Activated naive CD4-positive, alpha-beta T cell (primary cell): ENCODE measurements at places on chromosomes 1 and 21.

GRCh38 chr1:11157867-11158266, 31.3 kb upstream of the ANGPTL7 start:
- no peak for DNase-seq

- no peak for DNase-seq
Observed at GRCh38 chr1:116943438-116943837, 33.7 kb downstream of the PTGFRN start.

DNA sequence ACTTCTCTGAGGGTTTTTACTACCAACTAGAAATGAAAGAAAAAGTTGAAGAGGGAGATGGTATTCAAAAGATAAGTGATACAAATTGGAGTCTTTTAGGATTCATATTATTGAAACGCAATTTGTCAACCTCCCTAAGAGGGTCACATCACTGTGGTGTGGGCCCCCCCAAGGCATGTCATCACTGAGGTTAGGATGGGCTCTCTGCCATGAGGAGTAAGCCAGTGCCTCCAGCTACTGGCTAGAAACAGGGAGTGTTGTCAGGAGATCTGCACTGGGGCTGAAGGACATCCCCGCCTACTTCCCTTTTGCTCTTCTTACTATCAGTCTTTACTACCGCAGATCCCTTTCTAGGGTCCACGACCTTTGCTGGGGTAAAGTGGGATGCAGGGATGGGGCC, 25.9 kb downstream of the ITSN1 start:
- no peak for DNase-seq

DNA sequence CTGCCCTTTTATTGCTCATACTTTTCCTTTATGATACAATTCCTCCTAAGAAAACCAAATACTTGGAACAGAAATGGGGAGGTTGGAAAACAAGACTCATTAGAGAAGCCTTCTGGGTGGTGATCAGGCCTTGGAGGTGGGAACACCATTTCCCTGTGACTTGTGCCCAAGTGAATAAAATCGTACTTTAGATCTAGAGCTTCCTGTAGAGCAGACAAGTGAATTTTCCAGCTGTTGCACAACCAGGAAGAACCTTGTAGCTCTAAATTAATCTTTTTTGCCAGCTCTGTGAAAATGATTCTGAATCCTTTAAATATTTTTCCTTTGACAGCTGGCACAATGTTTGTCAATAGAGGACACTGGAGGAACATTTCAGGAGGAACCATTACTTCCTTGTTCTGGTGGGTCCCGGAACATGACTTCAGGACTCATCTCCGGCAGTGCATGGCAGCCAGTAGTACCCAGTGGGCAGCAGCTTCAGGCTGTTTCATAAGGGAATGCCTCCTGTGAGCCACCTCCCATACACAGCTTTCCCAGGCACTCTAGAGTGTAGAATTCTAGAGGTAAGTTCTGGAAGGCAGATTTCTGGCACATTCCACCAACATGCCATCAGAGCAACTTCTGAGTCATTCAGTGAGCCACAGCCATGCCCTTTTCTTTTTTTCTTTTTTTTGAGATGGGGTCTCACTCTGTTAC, 5.5 kb upstream of the SNAPIN start:
- DNase-seq = no peak

- DNase-seq = no peak
Observed at GRCh38 chr1:241482761-241483250, 36.7 kb downstream of the FH start.

DNA sequence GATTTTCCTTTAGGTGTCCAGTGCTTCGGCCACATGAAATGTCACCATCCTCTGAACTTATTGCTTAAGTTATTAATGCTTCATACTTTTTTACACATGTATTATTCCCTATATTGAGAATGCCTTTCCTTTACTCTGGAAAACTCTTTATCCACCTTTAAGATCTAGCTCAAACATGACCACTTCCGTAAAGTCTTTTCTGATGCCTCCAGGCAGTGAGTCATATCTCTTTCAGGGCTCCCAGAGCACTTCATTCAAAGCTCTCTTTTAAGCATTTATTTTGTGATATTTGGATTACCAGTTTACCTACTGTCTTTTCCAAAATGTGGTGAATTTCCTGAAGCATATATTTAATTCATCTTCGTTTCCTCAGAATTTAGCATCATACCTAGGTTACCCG, 178.9 kb downstream of the HS2ST1 start:
- DNase-seq = no peak

DNA sequence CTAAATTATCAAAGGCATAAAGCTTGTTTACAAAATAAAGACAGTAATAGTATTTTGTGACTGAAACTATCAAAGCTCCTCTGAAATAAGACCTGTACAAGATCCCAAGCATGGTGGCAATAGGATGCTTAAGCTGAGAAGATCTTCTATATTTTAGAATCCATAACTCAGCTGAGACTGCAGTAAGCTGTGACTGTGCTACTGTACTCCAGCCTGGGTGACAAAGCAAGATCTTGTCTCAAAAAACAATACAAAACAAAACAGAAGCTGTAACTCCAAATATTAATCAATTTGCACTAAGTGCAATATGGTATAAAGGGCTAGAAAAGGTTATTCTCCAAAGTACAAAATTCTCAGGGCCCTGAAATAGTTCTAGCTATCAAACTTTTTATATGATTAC, 55.8 kb upstream of the CPLANE2 start:
- DNase-seq = no peak

DNA sequence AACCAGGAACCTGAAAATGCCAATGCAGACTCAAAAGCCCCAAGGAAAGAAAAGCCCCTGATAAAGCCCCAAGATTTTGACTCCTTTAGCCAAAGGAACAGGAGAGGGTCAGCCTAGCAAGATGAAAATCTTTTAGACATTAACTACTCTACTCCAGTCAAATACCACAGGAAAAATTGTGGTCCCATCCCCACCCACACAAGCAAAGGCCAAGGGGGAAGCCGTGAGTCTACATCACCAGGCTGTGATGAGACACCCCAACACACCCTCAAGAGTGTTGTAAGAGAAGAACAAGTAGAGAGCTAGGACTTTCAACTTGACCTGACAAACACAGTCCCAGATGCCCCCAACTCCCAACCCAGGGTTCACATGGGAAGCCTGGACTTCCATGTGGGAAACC, 192.8 kb upstream of the NR5A2 start:
- no peak for DNase-seq

- DNase-seq = no peak
Observed at GRCh38 chr1:35175602-35176001, 17.3 kb downstream of the SFPQ start.

- no peak for DNase-seq
Observed at GRCh38 chr1:222127526-222128152, 385.8 kb upstream of the DUSP10 start.

GRCh38 chr21:31248598-31248997, 95.5 kb downstream of the TIAM1 start:
- DNase-seq = no peak

DNA sequence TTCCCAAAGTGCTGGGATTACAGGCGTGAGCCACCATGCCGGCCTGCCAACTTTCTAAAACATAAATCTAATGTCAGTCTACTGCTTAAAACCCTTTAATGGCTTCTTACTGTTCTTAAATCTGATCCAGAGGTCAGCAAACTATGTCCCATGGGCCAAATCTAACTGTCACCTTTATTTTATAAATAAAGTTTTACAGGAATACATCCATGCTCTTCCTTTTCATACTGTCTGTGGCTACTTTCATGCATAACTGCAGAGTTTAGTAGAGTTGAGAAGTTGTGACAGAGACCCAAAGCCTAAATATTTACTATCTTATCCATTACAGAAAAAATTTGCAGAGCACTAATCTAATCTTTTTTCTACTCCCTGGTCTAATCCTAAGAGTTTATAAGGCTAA, 3.8 kb downstream of the ERI3 start:
- DNase-seq = no peak

GRCh38 chr1:54323324-54323739, 82.9 kb downstream of the SSBP3 start:
- DNase-seq = no peak

- DNase-seq = no peak
Observed at GRCh38 chr1:59215766-59216291, 81.1 kb upstream of the FGGY start.

GRCh38 chr1:27102707-27103468, 52.0 kb downstream of the SLC9A1 start:
- DNase-seq = peak; percentile 67

DNA sequence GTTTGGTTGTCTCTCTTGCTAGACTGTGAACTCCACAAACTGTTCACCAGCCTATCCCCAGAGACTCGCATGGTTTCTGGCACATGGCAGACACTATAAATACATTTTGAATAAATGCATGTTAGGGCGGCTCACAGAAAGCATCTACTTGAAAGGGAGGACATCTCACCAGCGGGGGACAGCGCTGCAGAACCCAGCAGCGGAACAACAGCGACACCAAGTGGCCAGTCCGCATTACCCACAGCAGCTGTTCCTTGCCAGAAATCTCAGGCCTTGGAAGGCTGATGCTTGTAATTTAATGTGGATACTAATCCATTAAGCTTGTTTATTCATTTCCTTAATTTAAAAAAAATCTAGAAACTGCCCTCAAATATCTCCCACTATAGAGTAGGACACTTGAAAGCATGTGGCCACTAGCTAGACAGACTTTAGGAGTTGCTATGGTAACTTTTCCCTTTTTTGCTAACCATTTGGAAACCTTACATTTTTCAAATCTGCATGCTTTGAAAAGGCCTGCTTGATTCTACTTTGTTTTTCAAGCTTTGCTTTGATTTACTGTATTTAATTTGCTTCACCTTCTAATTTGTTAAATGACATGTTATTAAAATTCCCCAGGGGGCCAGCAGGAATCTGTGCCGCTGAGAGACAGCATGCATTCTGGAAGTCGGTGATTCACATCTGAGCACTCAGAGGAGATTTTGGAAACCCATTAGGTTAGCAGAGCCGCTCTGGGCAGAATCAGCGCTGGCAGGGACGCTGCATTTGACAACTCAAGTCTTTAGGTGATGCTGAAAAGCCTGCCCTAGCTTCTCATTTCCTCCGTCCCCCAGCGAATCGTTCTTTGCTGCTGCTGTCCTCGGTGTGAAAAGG, 63.5 kb upstream of the SSX2IP start:
- DNase-seq = peak; percentile 65

DNA sequence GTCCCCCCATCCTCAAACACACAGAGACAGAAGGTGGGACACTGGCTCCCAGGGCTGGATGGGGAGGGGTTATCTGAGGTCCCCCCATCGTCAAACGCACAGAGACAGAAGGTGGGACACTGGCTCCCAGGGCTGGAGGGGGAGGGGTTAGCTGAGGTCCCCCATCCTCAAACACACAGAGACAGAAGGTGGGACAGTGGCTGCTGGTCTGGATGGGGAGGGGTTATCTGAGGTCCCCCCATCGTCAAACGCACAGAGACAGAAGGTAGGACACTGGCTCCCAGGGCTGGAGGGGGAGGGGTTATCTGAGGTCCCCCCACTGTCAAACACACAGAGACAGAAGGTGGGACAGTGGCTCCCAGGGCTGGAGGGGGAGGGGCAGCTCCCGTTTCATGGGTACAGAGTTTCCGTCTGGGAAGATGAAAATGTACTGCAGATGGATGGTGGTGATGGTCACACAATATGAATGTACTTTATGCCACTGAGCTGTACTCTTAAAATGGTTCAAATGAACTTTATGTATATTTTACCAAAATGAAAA, 69.2 kb downstream of the SCCPDH start:
- DNase-seq = no peak

DNA sequence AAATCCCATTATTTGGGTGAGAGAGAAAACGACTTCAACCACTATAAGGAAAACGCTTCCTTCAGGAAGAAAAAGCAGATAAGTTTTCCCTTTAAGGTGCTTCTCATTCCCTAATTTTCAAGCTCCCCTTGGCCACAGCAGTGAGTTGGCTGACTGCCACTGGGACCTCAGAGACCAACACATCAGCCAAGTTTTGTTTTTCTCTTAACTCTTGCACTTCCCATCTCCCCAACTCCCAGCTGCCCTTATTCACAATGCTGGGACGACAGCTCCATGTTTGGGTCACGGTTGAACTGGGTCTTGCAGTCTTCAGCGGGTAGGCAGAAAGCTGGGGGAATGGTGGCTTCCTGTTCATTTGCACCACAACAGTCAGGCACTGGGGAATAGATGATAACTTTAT, 18.9 kb downstream of the SGIP1 start:
- DNase-seq = no peak

DNA sequence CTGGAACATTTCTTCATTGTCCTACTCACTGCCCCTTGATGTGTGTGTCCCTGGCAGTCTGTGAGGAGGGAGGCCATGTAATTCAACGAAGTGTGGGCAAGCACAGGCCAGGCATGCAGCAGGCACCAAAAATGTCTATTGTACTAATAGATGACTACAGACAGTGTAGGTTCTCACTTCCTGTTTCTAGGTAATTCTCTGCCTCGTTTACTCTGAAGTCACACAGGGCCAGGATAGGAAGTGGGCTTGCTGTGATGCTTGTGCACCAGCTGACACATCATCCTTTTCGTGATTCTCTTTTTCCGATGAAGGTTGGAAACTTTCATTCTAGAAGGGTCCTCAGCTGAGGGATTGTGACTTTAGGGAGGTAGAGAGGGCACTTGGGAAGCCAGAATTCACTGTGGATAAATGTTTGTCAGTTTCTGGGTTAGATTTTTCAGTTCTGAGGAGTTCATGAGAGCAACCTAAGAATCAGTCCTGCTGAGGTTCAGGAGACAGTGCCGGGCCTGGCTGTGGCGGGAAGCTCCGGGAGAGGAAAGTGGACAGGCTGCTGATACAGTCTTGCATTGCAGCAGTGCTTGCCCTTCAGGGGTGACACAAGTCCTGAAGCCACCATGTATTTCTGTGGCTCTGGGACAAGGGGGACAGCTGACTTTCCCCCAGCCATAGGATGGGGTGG, 4.3 kb upstream of the CSF1 start:
- no peak for DNase-seq
